Naive thymus-derived CD8-positive, alpha-beta T cell (primary cell): ENCODE measurements at places on chromosomes 4 and X.

GRCh38 chr4:181301735-181302710 is 941.2 kb upstream of the TENM3 start:
- no peaks in the 10 kb centered on the region for H3K4me1 ChIP-seq
- no peak overlapping the region for H3K4me3 ChIP-seq
- peak; percentile 0 for DNase-seq
- H3K27ac ChIP-seq, result no peak overlapping the region
- H3K27me3 ChIP-seq, result no peaks in the 10 kb centered on the region

GRCh38 chr4:83605744-83606172 is 69.8 kb downstream of the GPAT3 start:
- no peaks in the 10 kb centered on the region for H3K36me3 ChIP-seq
- H3K27me3 ChIP-seq, result peaks cover 5% of the 10 kb centered on the region
- no peak overlapping the region for H3K4me3 ChIP-seq
- H3K27ac ChIP-seq, result no peak overlapping the region
- no peaks in the 10 kb centered on the region for H3K4me1 ChIP-seq

DNA sequence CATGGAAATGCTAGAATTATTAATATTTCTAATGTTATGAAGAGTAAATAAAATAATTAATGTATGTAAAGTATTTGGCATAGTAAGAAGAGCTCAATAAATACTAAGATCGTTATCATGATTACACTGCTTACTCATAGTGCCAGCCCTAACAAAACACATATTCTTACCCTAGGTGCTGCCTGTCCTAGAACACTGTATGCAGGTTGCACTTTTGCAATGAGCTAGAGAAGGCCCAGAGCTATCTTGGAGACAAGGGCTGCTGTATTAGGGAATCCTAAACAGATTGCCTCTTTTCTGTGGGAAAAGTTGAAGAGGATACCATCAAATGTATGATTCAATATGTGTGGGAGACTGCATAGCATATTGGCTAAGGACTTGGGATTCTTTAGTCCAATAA is 48.0 kb upstream of the TMEM164 start:
- no peak overlapping the region for H3K27ac ChIP-seq
- H3K36me3 ChIP-seq, result peaks cover 2% of the 10 kb centered on the region
- no peaks in the 10 kb centered on the region for H3K27me3 ChIP-seq

DNA sequence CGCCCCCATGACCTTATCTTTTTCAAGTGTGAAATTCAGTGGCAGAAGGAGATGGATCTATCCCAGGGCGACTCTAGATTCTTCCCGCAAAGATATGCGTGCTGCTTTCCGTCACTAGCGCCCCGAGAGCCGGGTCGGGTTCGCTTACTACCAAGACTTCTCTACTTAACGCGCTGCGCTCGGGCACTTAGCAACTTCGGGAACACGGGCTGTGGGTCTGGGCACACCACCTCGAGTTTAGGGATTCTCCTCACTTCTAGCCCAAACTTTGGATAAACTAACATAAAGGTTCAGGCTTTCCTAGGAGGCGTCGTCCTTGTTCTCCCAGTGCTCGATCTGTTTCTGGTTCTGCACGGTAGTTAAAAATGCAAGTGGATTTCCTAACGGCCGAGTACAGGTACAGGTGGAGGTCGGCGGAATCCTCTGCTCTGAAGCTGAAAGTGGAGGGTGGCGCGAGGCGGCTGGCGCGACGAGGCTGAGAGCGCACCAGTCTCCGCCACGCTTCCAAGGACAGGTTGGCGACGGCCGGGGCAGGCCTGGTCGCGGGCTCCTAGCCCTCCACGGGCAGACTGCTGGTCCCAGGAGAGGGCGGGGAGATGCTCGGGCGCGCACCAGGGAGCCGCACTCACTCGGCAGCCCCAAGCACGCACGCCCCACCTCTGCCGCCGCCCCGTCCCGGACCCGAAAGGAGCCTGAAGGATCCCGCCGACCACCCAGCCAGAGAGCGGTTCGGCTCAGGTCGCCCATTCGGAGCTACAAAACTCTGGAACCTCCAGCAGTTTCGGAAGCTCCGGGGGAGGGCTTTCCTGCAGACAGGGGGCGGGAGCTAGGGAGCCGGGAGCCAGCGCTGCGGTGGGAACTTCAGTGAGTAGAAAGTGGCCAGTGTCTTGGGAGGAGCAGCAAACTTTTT is 100.8 kb upstream of the TENM3 start:
- H3K27ac ChIP-seq, result no peak overlapping the region
- DNase-seq, result no peak
- H3K4me3 ChIP-seq, result no peak overlapping the region
- peaks cover 18% of the 10 kb centered on the region for H3K4me1 ChIP-seq
- peaks cover 87% of the 10 kb centered on the region for H3K27me3 ChIP-seq

DNA sequence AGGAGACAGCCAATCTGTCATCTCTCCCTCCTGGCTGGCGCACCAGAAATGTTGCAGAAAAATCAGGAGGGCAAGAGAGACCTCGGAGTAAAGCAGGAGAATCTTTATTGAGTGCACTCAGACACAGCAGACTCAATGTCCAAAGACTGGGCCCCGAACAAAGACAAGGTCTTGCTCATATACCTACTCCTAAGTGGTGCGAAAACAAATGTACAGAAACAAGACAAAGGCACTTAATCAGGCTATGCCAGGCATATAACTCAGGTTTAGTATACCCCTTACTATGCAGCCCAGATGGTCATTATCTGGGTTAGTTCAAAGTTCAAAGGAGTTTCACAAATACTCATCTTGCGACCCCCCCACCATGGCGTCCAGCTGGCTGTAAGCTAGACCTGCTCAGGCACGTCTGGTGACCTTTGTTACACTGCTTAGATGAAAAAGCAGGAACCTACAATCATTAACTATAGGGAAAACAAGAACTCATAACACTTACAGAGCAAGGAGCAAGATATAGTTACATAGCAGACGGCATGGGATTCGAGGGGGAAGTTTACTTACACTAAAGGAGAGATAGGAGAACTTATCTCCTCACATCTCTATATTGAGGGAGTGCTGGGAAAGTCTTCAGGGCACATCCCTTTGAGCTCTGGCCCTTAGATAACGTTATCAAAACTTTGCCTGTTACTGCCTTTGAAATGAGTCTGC is 27.5 kb downstream of the SULT1E1 start:
- H3K4me1 ChIP-seq, result peaks cover 18% of the 10 kb centered on the region
- peak overlapping the region; percentile 91 for H3K4me3 ChIP-seq
- H3K36me3 ChIP-seq, result no peaks in the 10 kb centered on the region
- no peak overlapping the region for H3K27ac ChIP-seq
- peaks cover 4% of the 10 kb centered on the region for H3K27me3 ChIP-seq
- DNase-seq, result no peak

- H3K4me3 ChIP-seq, result no peak overlapping the region
- no peaks in the 10 kb centered on the region for H3K27me3 ChIP-seq
- no peak overlapping the region for H3K27ac ChIP-seq
- H3K36me3 ChIP-seq, result no peaks in the 10 kb centered on the region
- no peaks in the 10 kb centered on the region for H3K4me1 ChIP-seq
These were observed 165.4 kb upstream of the LDB2 start for GRCh38 chr4:17063888-17064287.

- DNase-seq, result no peak
- no peaks in the 10 kb centered on the region for H3K27me3 ChIP-seq
- peaks cover 54% of the 10 kb centered on the region for H3K36me3 ChIP-seq
- peak overlapping the region; percentile 48 for H3K4me3 ChIP-seq
- H3K4me1 ChIP-seq, result peaks cover 71% of the 10 kb centered on the region
These were observed 3.1 kb downstream of the DCAF16 start for GRCh38 chr4:17807446-17807845.

DNA sequence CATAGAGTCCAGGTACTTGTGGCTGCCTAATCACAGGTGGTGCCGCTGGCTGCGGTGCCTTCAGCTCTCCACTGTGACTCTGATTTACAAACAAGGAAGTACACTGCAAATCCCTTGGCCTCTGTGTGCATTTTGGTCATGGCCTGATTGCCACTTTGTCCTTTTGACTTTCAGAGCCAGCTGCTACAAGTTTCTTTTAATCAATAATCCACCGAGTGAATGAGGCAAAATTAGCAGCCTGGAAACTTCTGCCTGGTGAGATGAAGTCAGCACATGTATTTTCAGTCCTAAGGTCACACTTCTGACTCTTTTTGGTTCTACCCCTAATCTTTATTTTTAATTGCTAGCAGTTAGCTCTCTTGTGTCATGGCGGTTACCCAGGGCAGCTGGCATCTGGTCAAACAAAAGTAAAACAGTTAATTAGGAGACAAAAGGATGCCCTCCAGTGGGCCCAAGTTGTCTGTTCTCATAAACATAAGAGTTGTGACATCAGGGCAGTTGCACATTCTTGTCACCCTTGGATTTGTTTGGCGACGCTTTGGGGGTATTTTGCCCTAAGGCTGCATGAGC is 62.3 kb upstream of the LNX1 start:
- no peaks in the 10 kb centered on the region for H3K36me3 ChIP-seq
- H3K4me3 ChIP-seq, result no peak overlapping the region
- no peak overlapping the region for H3K27ac ChIP-seq
- H3K4me1 ChIP-seq, result no peaks in the 10 kb centered on the region
- peaks cover 7% of the 10 kb centered on the region for H3K27me3 ChIP-seq

- H3K36me3 ChIP-seq, result no peaks in the 10 kb centered on the region
- H3K4me1 ChIP-seq, result peaks cover 40% of the 10 kb centered on the region
- H3K27ac ChIP-seq, result peak overlapping the region; percentile 97
- H3K4me3 ChIP-seq, result no peak overlapping the region
These were observed 26.3 kb downstream of the FLNA start for GRCh38 chrX:154348114-154348531.

GRCh38 chrX:1807301-1807731 is 192.5 kb downstream of the ASMT start:
- H3K4me1 ChIP-seq, result no peaks in the 10 kb centered on the region
- DNase-seq, result no peak

DNA sequence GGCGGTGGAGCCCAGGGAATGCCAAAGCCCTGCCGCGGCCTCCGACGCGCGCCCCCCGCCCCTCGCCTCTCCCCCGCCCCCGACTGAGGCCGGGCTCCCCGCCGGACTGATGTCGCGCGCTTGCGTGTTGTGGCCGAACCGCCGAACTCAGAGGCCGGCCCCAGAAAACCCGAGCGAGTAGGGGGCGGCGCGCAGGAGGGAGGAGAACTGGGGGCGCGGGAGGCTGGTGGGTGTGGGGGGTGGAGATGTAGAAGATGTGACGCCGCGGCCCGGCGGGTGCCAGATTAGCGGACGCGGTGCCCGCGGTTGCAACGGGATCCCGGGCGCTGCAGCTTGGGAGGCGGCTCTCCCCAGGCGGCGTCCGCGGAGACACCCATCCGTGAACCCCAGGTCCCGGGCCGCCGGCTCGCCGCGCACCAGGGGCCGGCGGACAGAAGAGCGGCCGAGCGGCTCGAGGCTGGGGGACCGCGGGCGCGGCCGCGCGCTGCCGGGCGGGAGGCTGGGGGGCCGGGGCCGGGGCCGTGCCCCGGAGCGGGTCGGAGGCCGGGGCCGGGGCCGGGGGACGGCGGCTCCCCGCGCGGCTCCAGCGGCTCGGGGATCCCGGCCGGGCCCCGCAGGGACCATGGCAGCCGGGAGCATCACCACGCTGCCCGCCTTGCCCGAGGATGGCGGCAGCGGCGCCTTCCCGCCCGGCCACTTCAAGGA is at the start of gene FGF2:
Gene FGF2 (plus strand): TSS at position 279 of the 705 bp plus-strand sequence. CDS start 344 bp downstream, at position 623.
- H3K4me1 ChIP-seq, result peaks cover 12% of the 10 kb centered on the region
- H3K36me3 ChIP-seq, result peaks cover 26% of the 10 kb centered on the region
- H3K27me3 ChIP-seq, result peaks cover 53% of the 10 kb centered on the region

- H3K27ac ChIP-seq, result no peak overlapping the region
- H3K4me1 ChIP-seq, result no peaks in the 10 kb centered on the region
- H3K27me3 ChIP-seq, result no peaks in the 10 kb centered on the region
- H3K36me3 ChIP-seq, result peaks cover 8% of the 10 kb centered on the region
- no peak overlapping the region for H3K4me3 ChIP-seq
These were observed 193.8 kb upstream of the BCOR start for GRCh38 chrX:40291553-40291952.

GRCh38 chr4:186695392-186695791 is 28.3 kb downstream of the FAT1 start:
- H3K27me3 ChIP-seq, result peaks cover 6% of the 10 kb centered on the region
- no peaks in the 10 kb centered on the region for H3K4me1 ChIP-seq
- H3K4me3 ChIP-seq, result no peak overlapping the region
- no peaks in the 10 kb centered on the region for H3K36me3 ChIP-seq
- H3K27ac ChIP-seq, result no peak overlapping the region

DNA sequence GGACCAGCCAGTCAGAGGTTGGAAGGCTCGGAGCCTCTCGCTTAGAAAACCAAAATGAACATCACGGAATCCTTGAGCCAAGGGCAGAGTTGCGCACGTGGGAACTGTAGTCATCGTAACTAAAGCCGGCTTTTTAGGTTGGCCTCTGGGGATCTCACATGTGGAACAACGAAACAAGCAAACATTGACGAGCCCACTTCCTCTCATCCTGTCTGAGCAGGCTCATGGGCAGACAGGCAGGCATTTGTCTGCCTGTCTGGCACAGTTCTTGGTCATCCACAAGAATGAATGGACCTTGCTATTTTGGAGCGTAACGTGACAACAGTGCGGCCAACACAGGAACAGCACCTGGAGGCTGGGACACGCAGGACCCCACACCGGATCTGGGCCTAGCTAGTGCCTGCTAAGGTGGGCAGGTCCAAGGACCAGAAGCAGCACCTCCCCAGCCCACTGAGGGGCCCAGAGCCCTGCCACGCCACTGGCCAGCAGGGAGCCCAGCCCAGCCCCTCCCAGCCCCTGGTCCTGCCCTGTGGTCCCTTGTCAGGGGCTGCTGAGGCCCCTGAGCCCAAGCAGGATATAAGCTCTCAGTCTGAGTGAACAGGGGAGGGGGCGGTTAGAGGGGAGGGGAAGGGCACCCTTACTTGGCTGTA is 9.2 kb upstream of the TREX2 start:
- no peak for DNase-seq
- H3K27me3 ChIP-seq, result no peaks in the 10 kb centered on the region

- no peak for DNase-seq
- H3K36me3 ChIP-seq, result no peaks in the 10 kb centered on the region
- no peaks in the 10 kb centered on the region for H3K4me1 ChIP-seq
These were observed 395.2 kb downstream of the SPOCK3 start for GRCh38 chr4:166838975-166839614.

DNA sequence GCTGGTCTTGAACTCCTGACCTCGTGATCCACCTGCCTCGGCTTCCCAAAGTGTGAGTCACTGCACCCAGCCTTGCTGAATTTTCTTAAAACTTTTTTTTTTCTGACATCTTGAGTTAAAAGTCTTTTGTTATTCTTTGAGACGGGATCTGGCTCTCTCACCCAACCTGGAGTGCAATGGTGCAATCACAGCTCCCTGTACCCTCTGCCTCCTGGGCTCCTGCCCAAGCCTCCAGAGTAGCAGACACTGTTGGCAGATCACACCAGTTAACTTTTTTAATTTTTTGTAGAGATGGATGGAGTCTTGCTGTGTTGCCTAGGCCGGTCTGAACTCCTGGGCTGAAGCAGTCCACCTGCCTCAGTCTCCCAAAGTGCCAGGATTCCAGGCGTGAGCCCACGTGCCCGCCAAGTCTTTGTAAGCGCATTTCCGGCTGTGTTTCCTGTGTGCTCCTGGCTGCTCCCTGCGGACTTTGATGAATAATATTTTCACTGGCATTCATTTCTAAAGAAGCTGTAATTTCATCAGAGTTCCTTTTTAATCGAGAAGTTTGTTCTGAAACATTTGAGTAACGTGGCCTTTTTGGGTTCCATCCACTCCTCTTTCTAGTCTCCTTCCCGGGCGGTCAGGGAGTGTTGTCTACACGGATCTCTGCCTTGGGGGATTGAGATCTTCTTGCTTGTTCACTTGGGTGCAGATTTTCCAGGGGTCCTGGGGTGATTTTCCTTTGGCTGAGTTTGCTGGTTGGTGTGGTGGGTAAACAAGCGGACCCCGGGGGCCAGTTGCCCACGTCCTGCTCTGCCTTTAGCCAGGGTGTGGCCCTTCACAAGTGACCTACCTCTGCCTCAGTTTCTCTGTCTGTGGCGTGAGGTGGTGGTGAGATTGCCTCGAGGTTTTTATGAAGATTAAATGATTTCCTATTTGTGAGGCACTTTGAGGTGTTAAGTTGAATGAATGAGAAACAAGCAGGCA is 44.4 kb downstream of the PCGF3 start:
- H3K27me3 ChIP-seq, result no peaks in the 10 kb centered on the region
- H3K36me3 ChIP-seq, result no peaks in the 10 kb centered on the region
- no peak overlapping the region for H3K27ac ChIP-seq
- H3K4me3 ChIP-seq, result no peak overlapping the region
